HFFc6 (cell line): ENCODE measurements at places on chromosomes 6 and 20. TPM values are rescaled to one million over a fixed set of nuclear protein-coding genes. Genes with fewer than 3 reads are reported as not detected.

Gene TAGAP
- total RNA-seq, result not detected in 3 replicates

Gene RPS21
- 1,275 to 1,436 TPM (median 1,310 TPM) in 3 replicates for total RNA-seq

Gene LBP
- total RNA-seq, result not detected in 3 replicates

Gene PNLDC1
- not detected in 3 replicates for total RNA-seq

Gene DLK2
- 2.0 to 2.4 TPM (median 2.0 TPM) in 3 replicates for total RNA-seq

Gene PCMTD2
- total RNA-seq, result 19.3 to 23.3 TPM (median 22.8 TPM) in 3 replicates

DNA sequence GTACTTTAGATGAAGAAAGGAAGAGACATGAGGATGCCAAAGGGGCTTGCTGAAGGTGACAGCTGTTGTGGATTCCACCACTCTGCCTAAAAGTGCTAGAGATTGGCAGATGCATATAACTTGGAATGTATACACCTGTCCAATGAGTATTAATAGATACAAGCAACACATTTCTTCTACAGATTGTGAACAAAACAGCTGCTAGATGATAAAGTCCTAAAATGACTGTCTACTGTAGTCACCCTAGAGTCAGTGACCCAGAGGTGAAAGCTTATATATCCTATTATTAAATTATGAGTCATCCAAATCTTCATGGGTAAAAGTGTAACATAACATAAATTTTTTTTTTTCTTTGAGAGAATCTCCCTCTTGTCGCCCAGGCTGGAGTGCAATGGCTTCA is 5.2 kb downstream of the RNF217 start:
- H3K4me1 ChIP-seq, result peaks cover 53% of the 10 kb centered on the region
- no peaks in the 10 kb centered on the region; the same call in 1 of the 2 replicates for H3K27me3 ChIP-seq
- no peak overlapping the region for H3K27ac ChIP-seq
- DNase-seq, result peak; percentile 15

GRCh38 chr6:170048615-170049256 is 242.1 kb downstream of the DLL1 start:
- peaks cover 4% of the 10 kb centered on the region; the same call in 1 of the 2 replicates for H3K27me3 ChIP-seq
- H3K4me1 ChIP-seq, result no peaks in the 10 kb centered on the region
- peaks cover 9% of the 10 kb centered on the region for H3K36me3 ChIP-seq
- no peak overlapping the region for H3K27ac ChIP-seq
- no peak for DNase-seq

DNA sequence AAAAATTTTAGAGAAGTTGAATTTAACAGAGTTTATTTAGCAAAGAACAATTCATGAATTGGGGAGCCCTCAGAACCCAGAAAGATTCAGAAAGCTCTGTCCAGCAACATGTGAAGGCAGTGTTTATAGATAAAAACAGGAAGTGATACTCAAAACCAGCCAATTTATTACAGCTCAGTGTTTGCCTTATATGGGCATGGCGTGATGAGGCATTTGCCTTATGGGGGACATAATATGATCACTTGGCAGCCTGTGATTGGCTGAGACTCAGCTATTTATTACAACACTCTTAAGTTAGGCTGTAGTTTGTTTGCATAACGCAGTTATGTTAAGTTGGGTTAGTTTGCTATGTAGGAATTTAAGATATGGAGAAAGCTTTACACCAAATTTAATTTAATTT is 11.5 kb downstream of the HLA-DPA1 start:
- H3K27me3 ChIP-seq, result peaks cover 13% of the 10 kb centered on the region
- no peak for DNase-seq

DNA sequence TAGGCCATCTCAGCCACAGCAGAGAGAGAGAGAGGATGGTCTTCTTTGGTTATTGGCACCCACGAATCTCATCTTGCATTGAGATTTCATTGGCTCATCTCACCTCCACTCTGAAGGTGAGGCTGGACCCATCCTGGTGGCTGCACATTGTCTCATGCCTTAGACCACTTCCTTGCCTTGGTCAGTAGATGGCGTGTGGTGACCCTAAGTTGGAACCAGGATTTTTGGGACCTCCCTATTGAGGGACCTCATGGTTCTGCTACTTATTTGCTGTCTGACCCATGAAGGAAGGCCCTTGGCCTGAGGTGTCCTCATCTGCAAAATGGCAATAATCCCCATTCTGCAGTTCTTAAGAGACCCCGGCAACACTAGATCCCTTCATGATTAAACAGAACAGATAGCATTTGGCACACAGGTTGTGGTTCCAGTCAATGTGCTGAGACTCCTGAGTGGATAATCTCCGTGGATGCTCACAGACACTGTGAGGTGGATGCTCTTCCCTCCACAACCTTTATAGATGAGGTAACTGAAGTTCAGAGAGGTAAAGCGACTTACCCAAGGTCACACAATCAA is 21.5 kb upstream of the AAR2 start:
- DNase-seq, result peak; percentile 9
- no peaks in the 10 kb centered on the region for H3K36me3 ChIP-seq
- H3K4me3 ChIP-seq, result no peak overlapping the region
- H3K27me3 ChIP-seq, result no peaks in the 10 kb centered on the region; the same call in 1 of the 2 replicates

DNA sequence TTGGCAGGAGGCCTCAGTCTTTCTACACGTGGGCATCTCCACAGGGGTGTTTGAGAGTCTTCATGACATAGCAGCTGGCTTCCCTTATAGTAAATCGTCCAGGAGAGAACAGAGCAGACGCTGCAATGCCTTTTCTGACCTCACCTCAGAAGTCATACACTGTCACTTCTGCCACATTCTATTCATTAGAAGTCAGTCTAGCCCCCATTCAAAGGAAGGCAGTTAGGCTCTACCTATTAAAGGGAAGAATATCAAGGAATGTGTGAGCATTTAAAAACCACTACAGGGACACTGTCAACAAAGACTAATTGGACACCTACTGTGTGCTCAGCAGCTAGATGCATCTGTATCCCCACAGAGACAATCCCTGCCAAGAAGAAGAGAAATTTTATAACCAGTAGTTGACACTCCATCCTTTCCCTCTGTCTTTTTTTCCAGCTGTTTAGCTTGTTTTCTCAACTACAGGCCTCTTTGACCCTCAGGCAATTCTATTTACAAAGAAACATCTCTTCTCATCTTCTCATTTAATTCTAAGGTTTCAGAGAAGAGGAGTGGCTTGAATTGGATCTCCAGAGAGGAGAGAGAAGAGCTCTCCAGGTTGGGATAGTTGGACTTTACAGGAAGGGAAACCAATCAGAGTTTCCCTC is 18.6 kb downstream of the ARMC12 start:
- no peak overlapping the region for H3K27ac ChIP-seq
- H3K4me1 ChIP-seq, result peaks cover 12% of the 10 kb centered on the region; the same call in 1 of the 2 replicates
- H3K36me3 ChIP-seq, result no peaks in the 10 kb centered on the region
- no peak for DNase-seq

- H3K4me3 ChIP-seq, result peak overlapping the region; percentile 57
- H3K36me3 ChIP-seq, result no peaks in the 10 kb centered on the region; the same call in 1 of the 2 replicates
- no peak for DNase-seq
- H3K27ac ChIP-seq, result no peak overlapping the region
- peaks cover 44% of the 10 kb centered on the region for H3K4me1 ChIP-seq
Measured at GRCh38 chr6:28737750-28738395, 185.9 kb downstream of the TRIM27 start.

GRCh38 chr6:134359302-134359701 is 41.4 kb upstream of the SGK1 start:
- peaks cover 55% of the 10 kb centered on the region for H3K4me1 ChIP-seq
- DNase-seq, result no peak
- no peak overlapping the region for H3K4me3 ChIP-seq
- peaks cover 5% of the 10 kb centered on the region for H3K36me3 ChIP-seq

DNA sequence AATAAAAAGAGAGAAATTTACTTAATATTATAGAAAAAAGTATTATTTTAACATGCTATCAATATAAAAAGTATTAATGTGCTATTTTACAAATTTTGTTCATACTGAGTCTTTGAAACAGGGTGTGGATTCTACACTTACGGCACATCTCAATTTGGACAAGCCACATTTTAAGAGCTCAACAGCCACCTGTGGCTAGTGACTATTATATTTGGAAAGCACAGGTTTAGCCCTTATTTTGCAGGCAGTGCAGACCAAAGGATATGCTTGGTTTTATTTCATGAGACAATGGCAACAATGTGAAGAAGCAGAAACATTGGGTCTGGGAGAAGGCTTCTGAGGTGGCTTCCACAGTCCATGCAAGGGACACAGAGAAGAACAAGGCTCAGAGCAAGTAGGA is 74.6 kb downstream of the BACH2 start:
- no peaks in the 10 kb centered on the region for H3K4me1 ChIP-seq
- H3K27ac ChIP-seq, result no peak overlapping the region
- no peak for DNase-seq
- H3K36me3 ChIP-seq, result no peaks in the 10 kb centered on the region
- H3K4me3 ChIP-seq, result no peak overlapping the region

- no peak overlapping the region for H3K4me3 ChIP-seq
- no peak for DNase-seq
Measured at GRCh38 chr6:20817806-20818320, 283.6 kb downstream of the CDKAL1 start.

DNA sequence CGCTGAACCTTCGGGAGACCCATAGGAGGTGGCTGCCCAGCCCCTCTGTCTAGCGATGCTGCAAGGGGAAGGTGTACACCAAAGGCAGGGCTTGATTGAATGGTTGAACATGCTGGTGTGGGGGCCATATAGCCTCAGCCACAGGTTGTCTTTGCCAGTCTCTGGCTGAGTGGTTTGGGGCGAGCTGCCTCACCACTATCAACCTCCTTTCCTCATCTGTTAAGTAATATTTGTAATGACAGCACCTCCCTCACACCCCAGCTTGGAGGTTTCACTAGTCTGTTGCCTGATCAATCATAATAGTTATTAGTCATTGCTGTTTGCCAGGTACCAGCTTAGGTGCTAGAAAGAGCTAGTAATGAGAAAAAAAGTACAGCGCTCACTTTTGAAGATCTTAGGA is 11.8 kb upstream of the ZNF831 start:
- H3K4me1 ChIP-seq, result no peaks in the 10 kb centered on the region
- H3K4me3 ChIP-seq, result no peak overlapping the region
- H3K27me3 ChIP-seq, result peaks cover 6% of the 10 kb centered on the region
- DNase-seq, result no peak

DNA sequence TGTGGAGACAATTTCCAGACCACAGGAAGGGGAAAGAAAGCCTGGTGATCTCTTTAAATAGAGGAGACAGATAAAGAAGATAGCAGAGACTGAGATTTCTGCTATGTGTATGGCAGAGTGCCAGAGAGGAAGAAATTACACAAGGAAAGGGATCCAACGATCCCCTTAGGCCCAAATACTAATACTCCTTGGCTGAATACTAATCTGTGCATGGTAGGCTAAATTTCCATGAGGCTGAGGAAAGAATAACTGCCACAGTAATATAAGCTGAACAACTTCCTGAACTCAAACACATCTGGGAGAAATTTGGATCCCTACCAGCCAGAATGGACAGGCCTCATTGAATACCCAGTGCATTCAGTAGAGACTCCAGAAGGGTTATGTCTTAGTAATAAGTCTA is 83.3 kb upstream of the TNFAIP3 start:
- no peak for DNase-seq
- no peaks in the 10 kb centered on the region; the same call in 1 of the 2 replicates for H3K4me1 ChIP-seq
- peaks cover 2% of the 10 kb centered on the region for H3K27me3 ChIP-seq
- H3K36me3 ChIP-seq, result no peaks in the 10 kb centered on the region
